ENCODE measurements at places on chromosomes 12 and 14. TPM values are rescaled to one million over a fixed set of nuclear protein-coding genes. Genes with fewer than 3 reads are reported as not detected.

DNA sequence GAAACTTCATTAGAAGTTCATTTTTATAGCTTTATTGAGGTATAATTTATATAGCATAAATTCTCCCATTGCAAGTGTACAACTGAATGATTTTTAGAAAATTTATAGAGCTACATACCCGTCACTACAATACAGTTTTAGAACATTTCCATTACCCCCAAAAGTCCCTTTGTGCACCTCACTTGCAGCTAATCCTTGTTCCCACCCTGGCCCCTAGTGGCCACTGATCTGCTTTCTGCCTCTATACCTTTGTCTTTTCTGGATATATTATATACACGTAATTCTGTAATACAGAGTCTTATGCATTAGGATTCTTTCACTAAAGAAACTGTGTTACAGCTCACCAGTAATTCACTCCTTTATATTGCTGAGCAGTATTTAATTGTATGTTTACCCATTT, 145.1 kb upstream of the DIO2 start:
- no peak for DNase-seq

TRPV4 gene
- not detected for total RNA-seq

DNA sequence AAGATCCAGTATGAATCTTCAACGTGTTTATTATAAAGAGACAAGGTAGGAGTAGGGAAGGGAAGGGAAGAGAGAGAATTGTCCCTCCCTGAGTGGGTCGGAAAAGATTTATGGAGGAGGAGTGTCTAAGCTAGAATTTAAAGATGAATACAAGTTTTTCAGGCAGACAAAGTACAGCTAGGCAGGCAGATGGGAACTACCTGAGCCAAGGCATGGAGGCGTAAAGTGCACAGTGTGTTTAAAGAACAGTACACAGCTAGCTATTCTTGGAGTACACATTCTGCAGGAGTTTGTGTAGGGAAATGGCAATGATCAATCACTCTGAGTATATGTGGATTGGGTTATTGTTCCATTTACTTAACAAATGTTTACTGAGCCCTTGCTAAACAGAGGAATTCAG, 20.1 kb downstream of the PLEKHG7 start:
- DNase-seq = no peak

KRT83 gene
- not detected for total RNA-seq

DNA sequence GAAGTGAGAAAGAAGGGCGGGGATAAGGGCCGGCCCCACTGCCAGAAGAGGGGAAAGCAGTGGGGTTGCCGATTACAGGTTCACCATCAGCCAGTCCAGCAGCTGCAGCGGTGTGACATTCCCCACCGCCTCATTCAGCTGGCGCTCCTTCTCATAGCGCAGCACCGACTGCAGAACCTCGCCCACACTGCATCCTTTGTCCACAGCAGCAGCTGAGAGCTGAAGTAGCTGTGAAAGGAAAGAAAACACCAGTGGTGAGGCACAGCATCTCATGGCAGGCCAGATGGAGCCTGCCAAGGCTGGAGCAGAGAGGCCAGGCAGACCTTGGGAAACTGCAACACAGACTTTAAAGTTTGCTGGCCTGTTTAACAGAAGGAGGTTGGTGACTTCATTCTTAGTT, 33.2 kb downstream of the AKAP3 start:
- DNase-seq = no peak

DNA sequence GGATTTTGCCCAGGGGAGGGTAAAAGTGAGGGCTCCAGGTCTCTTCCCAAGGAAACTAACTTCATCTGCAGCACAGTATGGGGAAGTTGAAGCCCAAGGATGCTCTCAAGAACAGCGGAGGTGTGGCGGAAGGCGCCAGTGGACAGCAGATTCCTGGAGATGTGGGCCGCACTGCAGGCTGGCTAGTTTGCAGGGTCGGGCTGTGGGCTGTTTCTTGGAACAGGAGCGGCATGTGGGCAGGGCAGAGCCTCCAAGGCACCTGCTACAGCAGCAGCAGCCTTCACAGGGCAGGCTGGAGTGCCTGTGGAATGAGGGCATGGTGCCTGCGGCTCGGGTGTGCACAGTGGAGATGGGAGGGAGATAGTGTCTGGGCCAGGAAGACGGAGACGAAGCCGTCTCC, 100.0 kb upstream of the SFSWAP start:
- DNase-seq = no peak

RPGRIP1 gene
- total RNA-seq = not detected

DNA sequence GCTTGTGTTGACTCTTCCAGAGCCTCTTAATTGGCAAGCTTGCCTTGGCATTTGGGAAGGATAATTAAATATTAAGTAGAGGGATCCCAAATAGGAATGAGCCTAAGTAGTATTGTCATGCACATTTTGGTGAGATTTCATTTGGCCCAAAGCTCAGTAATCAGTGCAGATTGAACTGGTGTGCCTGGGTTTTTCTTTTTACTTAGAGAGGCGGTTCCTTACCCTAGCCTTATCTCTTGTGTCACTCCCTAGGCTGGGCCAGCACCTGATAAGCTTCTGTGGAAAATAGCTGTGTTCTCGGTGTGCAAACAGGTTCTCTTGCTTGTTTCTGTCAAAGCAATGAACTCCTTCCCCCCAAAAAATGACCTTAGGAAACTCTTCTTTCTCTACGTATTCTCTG, 9.3 kb upstream of the B4GALNT3 start:
- DNase-seq = no peak

GRCh38 chr12:108853981-108854446, 3.4 kb downstream of the SSH1 start:
- no peak for DNase-seq

KCNJ8 gene
- total RNA-seq = not detected
